ENCODE measurements at places on chromosomes 2 and 18.

DNA sequence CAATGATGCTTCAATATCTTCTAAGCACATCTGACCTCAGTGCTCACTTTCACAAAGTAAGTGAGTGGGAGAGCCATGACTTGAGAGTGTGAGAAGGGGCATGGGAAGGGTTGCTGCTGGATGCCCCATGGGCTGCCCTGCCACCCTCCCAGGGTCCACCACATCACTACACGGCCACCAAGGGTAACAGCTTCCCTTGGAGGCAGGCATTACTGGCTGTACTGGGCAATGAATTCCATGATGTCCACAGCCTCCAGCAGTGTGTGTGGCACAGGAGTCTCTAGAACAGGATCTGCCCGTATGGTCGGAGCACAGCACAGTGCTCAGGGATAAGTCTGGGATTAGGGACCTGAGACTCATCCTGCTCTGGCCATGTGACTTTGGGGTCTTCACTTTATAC is 481.0 kb upstream of the MYT1L start:
- DNase-seq = no peak
- peaks cover 2% of the 10 kb centered on the region for H3K27me3 ChIP-seq
- no peak overlapping the region for H3K27ac ChIP-seq
- H3K36me3 ChIP-seq = no peaks in the 10 kb centered on the region
- H3K4me1 ChIP-seq = no peaks in the 10 kb centered on the region
- no peak overlapping the region for H3K4me3 ChIP-seq

DNA sequence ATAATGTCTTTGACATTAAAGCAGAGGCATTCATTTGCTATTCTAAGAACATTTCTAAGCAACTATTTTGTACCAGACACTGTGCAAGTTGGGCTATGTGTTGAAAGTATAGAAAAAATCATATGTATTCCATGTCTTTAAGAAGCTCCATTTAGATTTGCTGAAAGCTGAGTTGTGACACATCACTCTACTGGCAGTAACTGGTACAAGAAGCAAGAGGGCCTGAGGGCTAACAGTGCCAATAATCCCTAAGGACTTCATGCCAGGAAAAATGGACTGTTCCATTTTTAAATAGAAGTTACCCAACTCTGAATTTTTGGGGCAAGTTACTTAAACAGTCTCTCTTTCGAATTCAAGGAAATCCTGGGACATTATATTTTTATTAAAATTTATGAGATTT is 178.7 kb downstream of the SRBD1 start:
- peaks cover 30% of the 10 kb centered on the region for H3K36me3 ChIP-seq
- H3K4me1 ChIP-seq = peaks cover 13% of the 10 kb centered on the region
- H3K4me3 ChIP-seq = no peak overlapping the region
- no peak for DNase-seq

DNA sequence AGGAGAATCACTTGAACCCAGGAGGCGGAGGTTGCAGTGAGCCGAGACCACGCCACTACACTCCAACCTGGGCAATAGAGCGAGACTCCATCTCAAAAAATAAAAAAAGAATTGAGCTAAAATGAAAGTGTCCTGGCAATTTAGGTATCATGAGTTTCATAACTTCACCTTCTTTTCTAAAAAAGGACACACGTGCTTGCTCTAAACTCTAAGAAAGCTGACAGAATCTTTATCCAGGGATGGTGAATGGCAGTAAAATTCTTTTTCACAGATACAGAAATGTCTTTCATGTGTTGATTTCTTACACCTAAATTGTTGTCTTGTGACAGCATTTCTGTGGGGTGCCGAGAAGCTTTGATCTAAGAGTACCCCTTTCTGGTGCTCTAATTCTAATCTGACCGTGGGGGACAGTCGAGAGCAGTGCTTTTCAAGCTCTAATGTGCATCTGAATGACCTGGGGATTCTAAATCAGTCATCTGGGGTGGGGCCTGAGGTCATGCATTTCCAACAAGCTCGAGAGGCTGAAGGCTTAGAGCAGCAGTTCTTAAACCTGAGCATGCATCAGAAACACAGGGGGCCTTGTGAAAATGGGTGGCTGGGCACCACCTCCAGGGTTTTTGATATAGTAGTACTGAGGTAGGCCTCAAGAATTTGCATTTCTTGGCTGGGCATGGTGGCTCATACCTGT is 42.1 kb upstream of the REL start:
- H3K36me3 ChIP-seq = no peaks in the 10 kb centered on the region
- no peak for DNase-seq
- peaks cover 4% of the 10 kb centered on the region for H3K27me3 ChIP-seq
- no peak overlapping the region for H3K27ac ChIP-seq
- H3K4me1 ChIP-seq = peaks cover 31% of the 10 kb centered on the region
- H3K4me3 ChIP-seq = no peak overlapping the region

DNA sequence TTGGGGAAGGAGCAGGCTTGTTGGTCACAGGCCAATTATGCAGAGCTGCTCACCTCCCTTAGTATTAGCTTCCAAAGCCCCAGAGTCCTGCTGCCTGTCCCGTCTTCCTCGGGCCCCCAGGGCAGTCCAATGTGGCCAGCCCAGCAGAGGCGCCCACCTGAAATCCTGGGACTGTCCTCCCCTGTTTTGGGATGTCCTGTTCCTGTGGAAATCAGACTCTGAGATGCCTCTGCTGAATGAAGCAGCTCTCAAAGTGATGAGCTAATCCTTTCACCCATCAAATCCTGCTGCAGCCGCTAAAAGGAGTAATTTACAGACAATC is 105.3 kb downstream of the CABLES1 start:
- no peak overlapping the region for H3K27ac ChIP-seq
- H3K4me3 ChIP-seq = no peak overlapping the region
- H3K27me3 ChIP-seq = no peaks in the 10 kb centered on the region
- H3K4me1 ChIP-seq = peaks cover 24% of the 10 kb centered on the region

DNA sequence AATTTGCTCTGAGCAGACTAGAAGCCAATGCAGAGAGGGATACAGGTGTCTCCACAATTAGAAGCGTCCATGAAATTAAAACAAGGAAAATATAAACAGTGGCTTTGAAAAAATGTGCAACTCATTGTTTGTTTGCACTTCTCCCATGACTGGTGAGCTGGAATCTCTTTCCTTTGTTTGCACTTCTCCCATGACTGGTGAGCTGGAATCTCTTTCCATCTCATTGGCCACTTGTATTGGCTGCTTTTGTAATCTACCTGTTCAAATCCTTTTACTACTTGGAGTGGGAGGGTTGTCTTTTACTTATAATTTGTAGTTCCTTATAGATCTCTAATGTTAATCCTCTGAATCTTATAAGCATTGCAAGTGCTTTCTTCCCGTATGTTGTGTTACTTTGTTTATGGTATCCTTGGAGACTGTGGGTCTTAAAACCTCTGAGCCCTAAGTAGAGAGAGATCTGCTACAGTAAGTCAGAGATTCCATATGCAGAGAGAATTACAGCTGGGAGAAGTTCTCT is 94.1 kb downstream of the RTN4 start:
- H3K4me1 ChIP-seq = peaks cover 7% of the 10 kb centered on the region
- H3K4me3 ChIP-seq = no peak overlapping the region
- no peaks in the 10 kb centered on the region for H3K27me3 ChIP-seq
- no peak overlapping the region for H3K27ac ChIP-seq

DNA sequence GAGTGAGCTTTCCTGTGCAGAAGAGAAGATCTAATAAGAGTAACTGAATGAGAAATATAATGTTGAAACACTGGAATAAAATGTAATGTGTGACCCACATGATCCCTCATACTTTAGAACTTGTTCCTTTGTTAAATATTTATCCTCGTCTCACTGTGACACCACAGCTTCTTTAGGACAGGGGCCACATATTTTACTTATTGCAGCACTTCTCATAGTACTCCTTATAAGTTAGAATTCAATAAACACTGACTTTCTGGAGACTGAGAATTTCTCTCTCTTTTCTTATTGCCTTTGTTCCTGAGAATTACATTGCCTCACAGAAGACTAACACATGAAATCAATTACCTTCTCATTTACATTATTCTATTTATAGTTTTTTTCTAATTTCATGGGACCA is 1234.6 kb upstream of the CHAC2 start:
- H3K36me3 ChIP-seq = no peaks in the 10 kb centered on the region
- no peaks in the 10 kb centered on the region for H3K4me1 ChIP-seq
- no peaks in the 10 kb centered on the region for H3K27me3 ChIP-seq
- no peak overlapping the region for H3K4me3 ChIP-seq

- H3K36me3 ChIP-seq = no peaks in the 10 kb centered on the region
- no peak overlapping the region for H3K27ac ChIP-seq
- no peak for DNase-seq
- H3K4me1 ChIP-seq = no peaks in the 10 kb centered on the region
- no peaks in the 10 kb centered on the region for H3K27me3 ChIP-seq
- H3K4me3 ChIP-seq = no peak overlapping the region
Measured at GRCh38 chr18:43310239-43310638, 32.9 kb upstream of the SYT4 start.
